Right ventricle myocardium superior (tissue), 1 donor: ENCODE measurements at places on chromosomes 7 and 10. TPM values are rescaled to one million over a fixed set of nuclear protein-coding genes. Genes with fewer than 3 reads are reported as not detected.

The EMX2 gene
- not detected for total RNA-seq

GRCh38 chr7:22732556-22733126, 5.6 kb downstream of the IL6 start:
- no peak for DNase-seq

The HIF1AN gene
- total RNA-seq = 43.0 TPM

GRCh38 chr7:152949253-152949652, 189.7 kb downstream of the ACTR3B start:
- no peak for DNase-seq

The CYP3A7 gene
- total RNA-seq = not detected

The GLCCI1 gene
- total RNA-seq = 4.0 TPM

GRCh38 chr7:424301-424935, 95.2 kb downstream of the PDGFA start:
- DNase-seq = peak; percentile 28

DNA sequence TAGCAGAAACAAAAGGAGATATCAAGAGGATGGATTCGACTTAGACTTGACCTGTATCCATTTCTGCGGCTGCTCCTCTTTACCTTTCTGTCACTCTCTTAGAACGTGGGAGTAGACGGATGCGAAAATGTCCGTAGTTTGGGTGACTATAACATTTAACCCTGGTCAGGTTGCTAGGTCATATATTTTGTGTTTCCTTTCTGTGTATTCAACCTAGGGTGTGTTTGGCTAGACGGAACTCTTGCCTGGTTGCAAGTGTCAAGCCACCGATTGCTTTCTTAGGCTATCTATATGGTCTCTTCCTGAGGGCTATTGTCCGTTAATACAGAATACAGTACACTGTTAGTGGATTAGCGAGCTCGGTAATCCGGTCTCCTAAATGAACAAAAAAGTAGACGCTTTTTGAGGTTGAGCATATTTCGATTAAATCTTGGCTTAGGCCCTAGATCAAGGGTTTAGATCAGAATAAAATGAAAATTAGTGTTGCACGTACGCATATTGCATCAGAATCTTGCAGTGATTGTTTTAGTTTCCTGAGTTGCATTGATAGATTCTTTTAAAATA, 1.2 kb downstream of the PTEN start:
- DNase-seq = no peak

DNA sequence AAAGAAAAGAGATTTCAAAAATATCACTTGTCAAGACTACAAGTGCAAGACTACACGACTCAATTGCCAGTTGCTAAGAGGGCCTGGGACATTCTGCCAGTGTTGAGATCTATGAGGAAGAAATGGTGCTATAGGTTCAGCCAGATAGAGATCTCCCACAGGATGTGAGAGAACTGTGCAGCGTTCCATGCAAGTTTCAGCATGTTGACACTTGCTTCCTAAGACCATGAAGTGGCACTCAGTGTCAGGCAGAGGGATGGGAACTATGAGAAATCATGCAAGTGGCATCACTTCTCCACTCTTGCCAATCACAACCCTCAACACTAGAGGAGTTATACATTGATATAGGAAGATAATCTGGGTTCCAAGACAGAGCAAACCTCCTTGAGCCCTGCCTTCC, 210.3 kb downstream of the CHRM2 start:
- DNase-seq = no peak

The SPACDR gene
- total RNA-seq = 0.81 TPM

DNA sequence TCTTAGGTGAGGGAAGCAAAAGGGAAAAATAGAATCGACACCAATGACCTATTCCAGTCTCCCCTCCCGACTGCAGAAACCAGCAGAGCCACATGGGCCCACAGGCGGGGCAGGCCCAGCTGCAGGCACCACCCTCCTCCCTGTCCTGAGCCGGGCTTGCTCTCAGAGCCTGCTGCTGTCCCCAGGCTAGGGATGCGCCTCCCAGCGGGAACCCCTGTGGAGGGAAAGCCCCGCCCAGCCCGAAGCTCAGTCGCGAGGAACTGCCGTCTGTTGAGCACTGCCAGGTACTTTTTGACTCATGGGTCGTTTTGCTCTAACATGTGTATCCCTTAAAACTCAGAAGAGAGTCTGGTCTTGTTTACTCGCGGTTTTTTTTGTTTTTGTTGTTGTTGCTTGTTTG, 124.5 kb upstream of the RET start:
- peak; percentile 67 for DNase-seq

DNA sequence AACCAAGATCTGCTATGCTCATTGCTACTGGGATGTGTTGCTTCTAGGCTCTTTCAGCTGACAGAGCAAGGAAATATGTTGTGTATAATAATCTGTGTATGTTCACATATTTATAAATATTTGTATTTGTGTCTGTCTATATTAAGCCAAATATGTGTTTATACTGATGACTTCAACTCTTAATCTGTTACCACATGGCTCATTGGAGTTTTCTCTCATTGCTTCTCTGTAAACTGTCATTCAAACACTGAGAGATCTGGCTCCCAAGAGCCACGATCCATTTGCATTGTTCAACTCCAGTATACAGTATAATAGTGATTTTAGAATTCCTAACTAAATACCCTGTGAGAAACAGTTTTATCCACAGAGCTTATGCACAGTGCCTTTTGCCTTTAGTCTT, 35.3 kb downstream of the BICC1 start:
- DNase-seq = no peak

GRCh38 chr10:130770018-130770630, 541.4 kb downstream of the TCERG1L start:
- DNase-seq = no peak

The ASB15 gene
- 78.6 TPM for total RNA-seq

- DNase-seq = no peak
Measured at GRCh38 chr7:93327006-93327633, 95.0 kb downstream of the VPS50 start.

- DNase-seq = no peak
Measured at GRCh38 chr7:142478479-142479220, 220.8 kb upstream of the PRSS58 start.

- DNase-seq = no peak
Measured at GRCh38 chr10:122144199-122144598, 126.9 kb upstream of the BTBD16 start.

The KDM7A gene
- 11.9 TPM for total RNA-seq

GRCh38 chr10:86848747-86849146, 92.3 kb downstream of the BMPR1A start:
- DNase-seq = no peak

DNA sequence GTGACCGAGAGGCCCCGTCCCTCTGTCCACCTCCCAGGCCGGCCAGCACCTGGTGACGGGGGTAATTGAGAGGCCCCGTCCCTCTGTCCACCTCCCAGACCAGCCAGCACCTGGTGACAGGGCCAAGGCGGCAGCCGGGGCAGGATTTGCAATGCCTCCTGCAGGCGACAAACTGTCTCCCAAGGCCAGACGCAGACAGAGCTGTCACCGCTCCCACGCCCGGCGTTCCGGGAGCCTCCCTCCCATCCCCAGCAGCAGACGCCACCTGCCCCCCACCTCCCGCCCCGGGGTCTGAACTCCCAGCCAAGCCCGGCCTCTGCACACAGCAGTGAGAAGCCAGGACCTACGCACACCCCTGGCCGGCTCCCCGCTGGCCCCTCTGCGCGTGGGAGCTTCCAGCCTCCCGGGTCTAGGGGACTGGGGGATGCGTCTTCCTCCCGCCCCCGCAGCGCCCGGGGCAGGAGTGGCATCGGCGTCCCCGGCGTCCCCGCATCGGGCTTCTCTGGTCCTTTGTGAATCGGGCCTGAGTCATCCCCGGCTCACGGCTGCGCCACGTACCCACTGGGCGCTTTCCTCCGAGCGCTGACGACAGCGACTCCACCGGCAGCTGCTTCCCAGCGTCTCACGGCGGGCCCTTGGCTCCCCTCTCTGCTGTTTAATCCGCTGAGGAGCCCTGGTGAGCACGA, 95.1 kb upstream of the DIP2C start:
- peak; percentile 66 for DNase-seq

GRCh38 chr10:73581918-73582317, 9.2 kb downstream of the USP54 start:
- DNase-seq = no peak

DNA sequence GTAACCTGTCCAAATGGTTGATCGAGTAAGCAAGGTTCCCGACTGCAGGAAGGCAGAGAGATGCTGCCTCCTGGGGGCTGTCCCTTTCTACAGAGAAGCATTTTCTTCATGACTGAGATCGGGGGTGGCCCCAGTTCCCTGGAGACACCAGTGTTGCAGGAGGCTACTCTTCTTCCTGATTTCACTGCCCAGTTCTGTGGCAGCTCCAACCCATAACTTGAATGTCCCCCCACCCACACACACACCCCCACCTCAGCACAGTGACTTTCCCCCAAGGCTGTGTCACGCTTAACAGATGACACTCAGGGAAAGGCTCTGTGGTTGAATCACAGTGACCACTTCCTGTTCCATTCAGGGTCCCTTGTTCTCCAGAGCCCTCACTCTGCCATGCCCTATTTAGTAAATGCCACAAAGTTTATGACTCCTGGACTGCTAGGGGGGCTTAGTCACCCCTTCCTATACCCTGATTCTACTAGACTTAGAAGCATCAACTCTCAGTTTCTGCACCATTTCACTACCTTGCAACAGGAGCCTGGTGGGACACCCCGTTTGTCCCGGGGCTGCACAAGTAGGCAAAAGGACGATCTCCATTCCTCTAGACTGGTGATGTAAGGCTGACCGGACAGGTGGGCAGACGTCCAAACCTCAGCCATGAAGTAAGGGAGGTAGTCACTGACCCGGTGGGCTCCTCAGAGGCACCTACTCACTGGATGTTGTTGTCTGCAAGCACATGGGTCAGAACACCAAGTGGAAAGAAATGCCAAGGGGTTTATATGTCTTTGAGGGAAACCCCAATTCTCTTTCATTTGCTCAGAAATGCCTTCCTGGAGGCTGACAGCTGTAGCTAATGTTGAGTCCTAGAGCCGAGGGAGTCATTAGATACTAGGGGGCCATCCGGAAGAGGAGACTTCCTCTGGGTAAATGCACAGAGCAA, 31.3 kb upstream of the SMC3 start:
- DNase-seq = no peak

- no peak for DNase-seq
Measured at GRCh38 chr10:106255111-106255678, 909.3 kb downstream of the SORCS1 start.

DNA sequence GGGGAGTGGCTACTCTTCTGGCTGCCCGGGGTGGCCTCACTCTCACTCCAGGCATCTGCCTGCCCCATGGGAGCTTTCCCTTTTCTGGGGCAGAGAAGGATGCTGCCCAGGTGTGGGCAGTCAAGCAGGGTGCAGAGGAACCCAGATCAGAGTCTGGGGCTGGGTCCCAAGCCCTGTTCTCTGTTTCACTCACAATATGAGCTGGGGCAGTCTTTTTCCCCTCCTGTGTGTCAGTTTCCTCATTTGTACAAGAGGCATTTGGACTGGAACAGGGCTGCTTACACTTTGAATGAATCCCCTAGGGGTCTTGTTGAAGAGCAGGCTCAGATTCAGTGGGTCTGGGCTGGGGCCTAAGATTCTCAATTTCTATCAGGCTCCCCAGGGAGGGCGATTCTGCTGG, 38.4 kb upstream of the AQP1 start:
- DNase-seq = no peak

GRCh38 chr7:46366526-46366925, 445.5 kb upstream of the IGFBP3 start:
- DNase-seq = no peak

DNA sequence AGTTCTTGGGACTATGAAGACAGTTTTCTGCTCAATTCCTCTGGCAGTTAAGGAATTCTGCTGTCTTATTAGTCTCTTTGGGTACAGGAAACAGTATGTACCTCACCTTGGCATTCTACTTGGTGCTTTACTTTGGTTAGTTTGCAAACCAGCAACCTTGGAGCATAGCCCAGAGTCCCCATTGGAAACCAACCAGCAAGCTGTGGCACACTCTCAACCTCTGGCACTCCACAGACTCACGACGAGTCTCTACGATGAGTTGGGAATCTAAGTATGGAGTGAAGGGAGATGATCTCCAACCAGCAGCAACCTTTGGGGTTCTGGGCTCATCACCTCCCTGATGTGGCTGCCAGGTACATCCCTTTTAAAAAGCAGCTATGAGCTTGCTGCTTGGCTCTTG, 43.8 kb downstream of the TPK1 start:
- DNase-seq = no peak

The VAX1 gene
- total RNA-seq = not detected

GRCh38 chr10:91349381-91349780, 60.8 kb upstream of the HECTD2 start:
- no peak for DNase-seq

GRCh38 chr7:117682681-117683385, 190.4 kb downstream of the CTTNBP2 start:
- no peak for DNase-seq

DNA sequence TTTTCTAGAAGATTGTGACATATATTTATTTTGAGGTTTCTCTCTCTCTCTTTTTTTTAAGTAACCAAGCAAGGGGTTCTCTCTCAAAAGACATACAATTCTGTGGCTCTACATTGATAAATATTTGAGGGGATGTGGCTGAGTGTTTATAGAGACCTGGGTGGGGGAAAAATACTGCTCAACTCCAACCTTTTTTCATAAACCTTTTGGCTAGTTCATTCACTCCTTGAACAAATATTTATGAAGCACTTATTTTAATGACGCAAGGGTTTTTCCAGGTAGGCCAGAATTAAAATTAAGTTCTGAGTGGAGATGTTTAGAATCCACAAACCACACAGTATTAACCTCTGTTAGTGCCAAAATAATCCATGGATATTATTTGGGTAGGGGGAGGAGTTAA, 100.2 kb downstream of the PTPRE start:
- DNase-seq = no peak

- no peak for DNase-seq
Measured at GRCh38 chr10:45545150-45545549, 127.4 kb downstream of the ZFAND4 start.

The STRIP2 gene
- 16.2 TPM for total RNA-seq

DNA sequence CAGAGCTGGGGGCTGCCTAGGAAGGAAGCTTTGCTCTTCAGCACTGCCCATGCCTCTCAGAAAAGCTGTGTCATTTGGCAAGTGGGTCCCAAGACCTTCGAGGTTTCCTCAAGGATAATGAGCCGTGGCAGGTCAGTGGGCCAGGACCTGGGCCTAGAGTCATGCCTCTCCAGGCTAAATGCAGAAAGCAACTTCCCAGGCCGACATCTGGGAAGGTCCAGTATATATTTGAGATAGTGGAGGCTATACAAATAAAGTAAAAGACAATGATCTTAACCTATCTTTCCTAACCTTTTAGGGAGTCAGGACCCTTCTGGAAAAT, 2.4 kb upstream of the HOXA10 start:
- DNase-seq = no peak

The PNLIP gene
- total RNA-seq = not detected

DNA sequence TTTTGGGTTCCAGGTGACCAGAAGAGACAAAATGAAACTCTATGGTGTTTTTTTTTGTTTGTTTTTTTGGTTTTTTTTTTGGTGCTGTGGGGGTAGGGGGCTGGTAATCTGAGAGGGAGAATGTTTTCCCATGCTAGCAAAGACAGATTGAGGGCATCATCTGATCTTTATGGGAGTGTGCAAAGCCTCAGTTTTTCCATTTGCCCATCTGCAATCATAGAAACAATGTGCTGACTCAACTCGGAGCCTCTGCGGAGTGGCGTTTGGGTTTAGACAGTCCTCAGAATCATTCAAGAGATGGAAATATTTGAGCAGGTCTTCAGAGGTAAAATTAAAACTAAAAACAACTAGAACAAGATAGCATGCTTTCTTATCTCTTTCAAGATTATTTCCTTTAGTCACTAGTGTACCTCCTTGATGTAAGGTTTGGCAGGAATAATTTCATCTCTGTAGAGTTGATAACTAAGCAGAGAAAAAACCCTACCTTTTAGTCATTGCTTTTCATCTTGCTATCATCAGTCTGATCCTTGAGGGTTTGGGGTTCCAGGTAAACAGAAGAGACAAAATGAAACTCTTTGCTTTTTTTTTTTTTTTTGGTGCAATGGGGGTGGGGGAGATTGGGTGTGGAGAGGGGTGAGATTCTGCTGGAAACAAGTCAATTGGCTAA, 18.0 kb downstream of the CNNM2 start:
- no peak for DNase-seq
